ENCODE measurements at places on chromosomes 6 and 20.

DNA sequence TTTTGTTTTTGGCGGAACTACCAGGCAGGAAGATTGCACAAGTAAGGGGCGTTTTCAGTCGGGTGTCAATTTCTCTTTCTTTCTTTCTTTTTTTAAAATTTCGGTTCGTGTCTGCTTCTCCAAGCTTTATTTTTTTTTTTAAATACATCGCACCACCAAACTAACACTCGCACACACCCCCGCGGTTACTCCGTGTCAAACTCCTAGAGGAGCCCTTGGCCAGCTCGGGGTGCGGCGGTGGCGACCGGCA lies 338 bp downstream of the UTRN start:
- no peak for DNase-seq

- DNase-seq = no peak
Observed at GRCh38 chr6:38337819-38338465, 301.8 kb downstream of the BTBD9 start.

DNA sequence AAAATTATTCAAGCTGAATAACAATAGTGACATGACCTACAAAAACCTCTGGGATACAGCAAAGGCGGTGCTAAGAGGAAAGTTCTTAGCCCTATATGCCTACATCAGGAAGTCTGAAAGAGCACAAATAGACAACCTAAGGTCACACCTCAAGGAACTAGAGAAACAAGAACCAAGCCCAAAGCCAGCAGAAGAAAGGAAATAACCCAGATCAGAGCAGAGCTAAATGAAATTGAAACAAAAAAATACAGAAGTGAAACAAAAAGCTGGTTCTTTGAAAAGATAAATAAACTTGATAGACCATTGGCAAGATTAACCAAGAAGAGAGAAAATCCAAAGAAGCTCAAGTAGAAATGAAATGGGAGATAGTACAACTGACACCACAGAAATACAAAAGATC lies 47.6 kb upstream of the NOTCH4 start:
- DNase-seq = no peak

DNA sequence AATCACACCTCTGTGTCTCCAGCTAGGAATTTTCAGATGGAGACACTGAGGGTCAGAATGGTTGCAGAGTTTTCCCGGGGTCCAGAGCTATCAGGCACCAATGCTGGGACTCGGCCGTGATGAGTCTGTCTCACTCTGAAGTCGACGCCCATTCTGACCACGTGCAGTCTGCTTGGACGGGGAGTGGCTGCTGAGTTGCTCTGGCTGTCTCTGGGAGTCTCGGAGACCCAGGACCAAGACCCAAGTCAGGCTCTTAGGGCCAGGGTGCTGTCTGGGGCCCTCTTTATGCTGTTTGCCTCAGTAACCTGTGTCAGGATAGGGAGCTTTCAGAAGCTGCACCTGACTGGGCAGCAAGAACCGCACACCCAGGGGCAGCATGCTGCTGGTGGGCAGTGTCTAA lies 4.6 kb downstream of the IP6K3 start:
- DNase-seq = no peak

- DNase-seq = no peak
Observed at GRCh38 chr6:105601541-105602236, 198.8 kb upstream of the PREP start.

DNA sequence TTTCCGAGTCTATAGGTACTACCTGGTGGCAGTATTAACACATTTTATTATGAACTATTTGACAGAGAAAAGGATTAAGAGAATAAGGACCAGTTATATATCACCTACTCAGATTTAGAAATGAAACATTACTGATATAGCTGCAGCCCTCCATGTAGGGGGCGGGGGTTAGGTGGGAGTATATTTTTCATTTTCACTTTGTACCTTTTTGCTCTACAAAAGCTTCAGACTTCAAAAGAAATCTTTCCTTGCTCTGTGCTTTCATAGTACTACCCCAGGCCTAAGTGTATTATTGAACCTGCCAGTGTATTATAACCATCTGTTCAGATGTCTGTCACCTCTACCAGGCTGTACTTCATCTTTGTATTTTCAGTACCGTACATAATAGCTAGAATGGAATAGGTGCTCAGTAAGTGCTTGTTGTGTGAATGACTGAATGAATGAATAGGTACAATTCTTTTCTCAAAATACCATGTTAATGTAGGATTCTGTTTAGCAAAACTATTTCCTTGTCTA lies 43.0 kb downstream of the CDKAL1 start:
- no peak for DNase-seq

DNA sequence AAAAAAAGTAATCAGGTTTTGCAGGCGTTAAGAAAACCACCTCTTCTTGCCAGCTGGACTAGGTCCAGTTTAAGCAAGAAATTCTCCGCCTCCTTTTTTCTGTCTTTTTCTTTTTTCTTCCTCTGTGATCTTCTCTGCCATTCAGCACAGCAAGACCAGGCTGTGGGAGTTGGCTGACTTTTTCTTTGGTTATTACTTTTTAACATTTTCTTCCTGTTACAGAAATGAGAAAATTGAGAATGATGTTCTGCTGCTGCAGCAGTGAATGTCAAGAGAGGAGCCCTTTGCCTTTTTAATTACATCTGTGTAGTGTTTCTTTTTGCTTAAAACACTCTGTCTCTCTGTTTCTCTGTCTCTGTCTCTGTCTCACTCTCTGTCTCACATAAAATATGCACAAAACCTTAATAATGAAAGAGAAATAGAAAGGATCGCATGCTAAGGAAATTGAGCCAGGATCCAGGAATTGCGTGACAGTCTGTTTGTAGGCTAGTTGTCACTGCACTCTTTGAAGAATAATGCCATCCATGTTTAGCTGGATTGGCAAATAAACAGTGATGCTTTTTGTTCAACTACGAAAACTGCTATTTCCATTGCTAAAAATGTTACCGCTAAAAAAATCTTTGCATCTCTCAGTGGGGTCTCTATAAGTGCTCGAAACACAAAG lies 103.2 kb upstream of the SUPT3H start:
- no peak for DNase-seq

GRCh38 chr20:2237059-2237458 lies 58.7 kb upstream of the TGM3 start:
- no peak for DNase-seq

Data from D721Med (cell line).